AG10803 (cell line): ENCODE measurements at places on chromosomes 1 and 21.

GRCh38 chr21:25371841-25372425 lies 235.3 kb downstream of the MRPL39 start:
- peak; percentile 56 for DNase-seq

DNA sequence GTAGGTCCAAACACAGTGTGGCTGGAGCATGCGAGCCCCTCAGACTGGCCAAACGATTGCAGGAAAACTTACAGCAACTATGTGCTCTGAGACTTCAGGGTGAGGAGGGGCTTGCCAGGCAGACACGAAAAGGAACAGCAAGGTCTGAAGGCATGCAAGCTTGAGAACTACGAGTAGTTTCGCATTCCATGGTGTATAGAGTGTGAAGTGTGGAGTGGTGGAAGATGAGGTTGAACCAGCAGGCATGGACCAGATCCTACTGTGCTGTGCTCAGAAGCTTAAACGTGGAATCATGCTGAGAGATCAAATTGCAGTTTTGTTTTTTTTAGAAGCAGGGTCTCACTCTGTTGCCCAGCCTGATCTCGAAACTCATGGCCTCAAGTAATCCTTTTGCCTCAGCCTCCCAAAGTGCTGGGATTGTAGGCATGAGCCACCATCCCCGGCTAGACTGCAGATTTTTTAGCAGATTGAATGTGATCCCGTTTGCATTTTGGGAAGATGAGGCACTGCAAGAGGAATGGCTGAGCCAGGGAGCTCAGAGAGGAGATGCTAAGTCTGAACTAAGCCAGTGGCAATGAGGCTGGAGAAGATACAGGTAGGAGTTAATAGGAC lies 5.1 kb upstream of the TFAP2E start:
- no peak for DNase-seq

DNA sequence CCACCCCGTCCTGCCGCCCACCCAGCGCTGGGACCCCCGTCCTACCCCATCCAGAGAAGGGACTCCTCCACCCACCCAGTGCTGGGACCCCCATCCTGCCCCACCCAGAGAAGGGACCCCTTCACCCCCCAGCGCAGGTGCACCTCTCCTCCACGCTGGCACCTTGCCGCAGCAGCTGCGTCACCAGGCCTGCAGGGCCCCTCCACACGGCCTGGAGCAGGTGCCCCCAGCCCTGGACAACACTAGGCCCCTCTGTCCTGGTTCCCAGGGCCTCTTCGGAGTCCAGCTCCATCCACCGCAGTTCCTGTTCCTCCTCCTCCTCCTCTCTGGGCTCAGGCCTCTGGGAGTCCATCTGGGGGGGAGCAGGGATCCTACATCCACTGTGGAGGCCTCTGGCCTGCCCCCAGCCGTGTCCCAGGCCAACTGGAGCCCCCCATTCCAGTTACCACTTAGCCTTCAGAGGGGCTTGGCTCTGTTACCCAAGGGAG lies 378 bp downstream of the ANKRD65 start:
- DNase-seq: no peak

DNA sequence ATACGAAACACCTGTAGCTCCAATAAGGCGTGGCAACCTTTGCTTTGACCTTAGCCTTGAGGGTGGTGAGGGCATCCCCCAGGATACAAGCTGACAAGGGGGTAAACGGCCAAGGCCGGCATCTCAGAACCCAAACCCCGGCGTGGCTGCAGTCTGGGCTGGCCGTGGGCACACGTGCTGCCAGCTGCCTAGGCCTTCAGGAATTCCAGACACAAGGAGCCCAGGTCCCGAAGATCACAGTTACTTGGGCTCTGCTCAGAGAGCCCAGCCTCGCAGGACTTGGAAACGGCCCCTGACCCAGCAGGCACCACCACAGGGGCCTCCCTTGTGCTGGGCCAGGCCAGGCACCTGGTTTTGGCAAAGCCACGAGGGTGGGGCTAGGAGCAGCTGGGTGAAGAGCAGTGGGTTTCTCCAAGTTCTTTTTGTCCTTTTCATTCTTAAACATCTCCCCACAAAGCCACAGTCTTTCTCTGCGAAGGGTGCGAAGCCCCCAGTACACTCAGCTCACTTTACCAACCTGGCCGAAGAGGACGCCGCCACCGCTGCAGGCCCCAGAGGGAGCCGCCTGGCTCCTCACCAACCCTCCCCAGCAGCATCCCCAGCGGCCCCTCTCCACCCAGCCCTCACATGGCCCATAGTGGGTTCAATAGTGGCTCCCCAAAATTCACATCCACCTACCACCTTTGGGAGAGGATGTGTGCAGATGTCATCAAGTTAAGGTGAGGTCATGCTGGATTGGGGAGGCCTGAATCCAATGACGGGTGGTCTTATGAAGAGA lies 26.8 kb downstream of the PRDM15 start:
- no peak for DNase-seq

GRCh38 chr1:77139389-77139788 lies 79.8 kb downstream of the PIGK start:
- DNase-seq: no peak
